ENCODE measurements at places on chromosomes 2 and 18. TPM values are rescaled to one million over a fixed set of nuclear protein-coding genes. Genes with fewer than 3 reads are reported as not detected.

The DNAJC5G gene
- not detected for total RNA-seq

The ADD2 gene
- 1.1 TPM for total RNA-seq

The SLC11A1 gene
- 1.1 TPM for total RNA-seq

The NOL4 gene
- 1.5 TPM for total RNA-seq

The CTNNA2 gene
- 0.88 TPM for total RNA-seq

The NEB gene
- 1.0 TPM for total RNA-seq

The DNAJC10 gene
- total RNA-seq: 90.5 TPM

The ALKAL2 gene
- 0.72 TPM for total RNA-seq

- DNase-seq: no peak
Observed at GRCh38 chr18:37889963-37890362, 324.4 kb upstream of the CELF4 start.

- peak; percentile 67 for DNase-seq
Observed at GRCh38 chr2:230713331-230714135, 891 bp downstream of the CAB39 start.

GRCh38 chr2:205769879-205770278, 87.6 kb downstream of the NRP2 start:
- DNase-seq: no peak

DNA sequence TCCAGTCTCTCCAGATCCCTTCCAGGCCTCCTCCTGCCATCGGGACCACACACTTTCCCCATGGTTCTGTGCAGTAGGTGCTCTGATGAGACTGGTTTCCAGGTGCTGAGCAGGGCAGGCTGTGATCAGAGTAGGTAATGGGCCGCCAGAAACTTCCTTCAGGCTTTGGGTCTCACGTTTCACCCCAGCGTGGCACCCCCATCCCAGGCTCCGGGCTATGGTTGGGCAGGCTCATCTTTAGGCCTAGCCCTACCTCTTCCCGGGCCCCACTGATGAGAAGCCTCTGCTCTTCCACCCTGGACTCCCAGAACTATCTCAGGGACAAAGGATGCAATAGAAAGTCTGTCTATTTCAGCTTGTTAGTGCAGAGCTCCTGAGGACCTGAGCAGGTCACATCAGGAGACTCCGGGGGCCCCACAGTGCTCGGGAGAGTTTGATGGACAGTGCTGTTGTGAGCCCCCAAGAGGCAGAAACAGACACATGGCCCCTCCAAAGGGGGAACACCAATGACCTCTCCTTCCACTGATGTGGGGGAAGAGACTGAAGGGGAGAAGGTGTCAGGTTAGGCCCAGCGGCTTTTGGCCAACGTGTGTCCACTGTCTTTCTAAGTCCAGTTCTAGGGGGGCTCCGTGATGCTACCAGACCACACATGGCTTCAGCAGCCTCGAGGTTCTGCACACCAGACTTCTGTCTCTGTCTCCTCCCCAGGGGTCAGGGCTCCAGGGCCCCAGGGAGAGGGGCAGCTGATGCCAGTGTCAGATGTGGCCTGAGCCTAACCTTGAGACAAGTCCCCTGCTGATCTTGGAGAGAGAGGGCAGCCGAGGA, 5.8 kb upstream of the PROM2 start:
- DNase-seq: peak; percentile 9

- DNase-seq: no peak
Observed at GRCh38 chr18:45666006-45666405, 50.7 kb downstream of the SLC14A2 start.

DNA sequence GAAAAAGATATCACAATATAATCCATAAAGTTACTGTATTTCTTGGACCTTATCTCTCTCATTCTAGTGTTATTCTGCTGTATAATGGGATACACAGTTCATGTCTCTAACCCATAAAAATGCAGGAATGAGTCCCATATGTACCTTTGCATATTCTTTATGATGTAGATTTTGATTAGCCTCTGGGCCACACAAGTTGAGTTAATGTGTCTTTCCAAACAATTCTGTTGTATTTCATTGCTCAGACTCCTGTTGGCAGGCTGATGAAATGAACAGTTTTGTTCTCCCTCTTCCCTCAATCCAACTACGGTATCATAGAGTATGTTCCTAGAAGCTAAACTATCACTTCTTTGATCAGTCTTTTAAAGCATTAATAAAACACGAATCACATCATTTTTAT, 113.2 kb upstream of the SATB2 start:
- DNase-seq: no peak

- DNase-seq: no peak
Observed at GRCh38 chr18:22493940-22494339, 76.2 kb upstream of the CTAGE1 start.

DNA sequence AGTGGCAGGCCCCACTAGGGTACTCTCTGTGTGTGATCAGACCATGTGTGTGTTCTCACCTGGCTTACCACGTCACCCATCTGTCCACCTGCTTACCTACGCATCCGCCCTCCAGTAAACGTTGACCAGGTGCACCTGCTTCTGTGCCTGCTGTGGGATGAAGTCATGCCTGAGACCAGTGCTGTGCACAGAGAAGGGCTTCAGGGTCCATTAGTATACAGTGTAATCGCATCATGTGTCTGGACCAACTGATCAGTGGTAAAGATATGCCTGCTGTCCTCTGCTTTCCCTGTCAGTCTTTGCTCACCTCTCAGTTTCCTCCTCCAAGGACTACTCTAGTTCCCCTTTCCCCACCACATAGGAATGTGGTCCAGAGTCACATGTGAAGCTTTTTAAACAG, 109.3 kb downstream of the FHOD3 start:
- no peak for DNase-seq

DNA sequence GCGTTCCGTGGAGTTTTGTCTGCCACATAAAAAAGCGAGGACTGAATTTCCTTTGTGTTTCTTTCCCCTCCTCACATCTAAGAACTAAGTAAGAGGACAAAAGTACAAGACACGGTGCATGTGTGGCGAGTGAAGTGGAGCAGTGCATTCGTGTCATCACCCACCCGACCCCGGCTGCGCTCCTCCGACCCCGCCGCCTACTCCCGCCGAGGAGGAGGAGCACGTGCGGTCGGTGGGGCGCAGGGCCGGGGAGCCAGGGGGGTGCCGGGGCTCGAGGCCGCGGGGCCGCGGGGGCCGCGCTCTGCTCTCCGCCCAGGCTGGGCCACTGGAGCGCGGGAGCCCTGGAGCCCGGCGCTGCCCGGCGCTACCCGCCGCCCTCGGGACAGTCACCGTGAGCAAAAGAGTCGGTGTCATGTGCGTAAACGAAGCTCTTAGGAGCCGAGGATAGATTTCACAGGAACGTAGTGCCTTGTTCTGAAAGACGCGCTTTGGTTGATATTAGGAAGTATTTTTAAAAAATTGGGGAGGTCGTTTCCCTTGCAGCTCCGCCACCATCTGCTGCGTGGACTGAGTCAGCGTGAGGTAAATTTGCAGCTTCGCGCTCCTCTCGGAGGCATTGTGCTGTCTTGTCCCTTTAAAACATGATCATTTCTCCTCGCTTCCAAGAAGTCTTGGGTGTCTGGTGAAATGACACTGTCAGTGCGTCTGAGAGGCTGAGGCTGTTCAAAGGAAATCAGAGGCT, 11.0 kb downstream of the TBR1 start:
- DNase-seq: peak; percentile 35

DNA sequence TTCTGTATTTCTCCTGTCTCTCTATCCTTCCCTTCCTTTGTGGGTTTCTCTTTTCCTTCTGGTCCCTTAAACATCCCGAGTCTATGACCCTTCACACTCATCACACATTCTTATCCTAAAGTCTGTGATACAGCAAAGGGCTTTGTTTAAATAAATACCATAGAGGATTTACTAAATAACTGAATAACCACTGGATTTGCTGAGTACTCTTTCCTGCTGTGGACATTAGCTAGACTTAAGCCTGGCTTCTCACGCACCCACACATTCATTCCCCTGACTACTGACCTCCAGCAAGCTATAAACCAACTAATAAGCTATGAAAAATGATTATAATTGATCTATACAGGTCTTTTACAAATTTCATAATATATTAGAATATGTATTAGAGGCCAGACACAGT, 76.6 kb downstream of the COL4A3 start:
- no peak for DNase-seq

- no peak for DNase-seq
Observed at GRCh38 chr18:35155398-35156117, 85.3 kb upstream of the ZNF397 start.

DNA sequence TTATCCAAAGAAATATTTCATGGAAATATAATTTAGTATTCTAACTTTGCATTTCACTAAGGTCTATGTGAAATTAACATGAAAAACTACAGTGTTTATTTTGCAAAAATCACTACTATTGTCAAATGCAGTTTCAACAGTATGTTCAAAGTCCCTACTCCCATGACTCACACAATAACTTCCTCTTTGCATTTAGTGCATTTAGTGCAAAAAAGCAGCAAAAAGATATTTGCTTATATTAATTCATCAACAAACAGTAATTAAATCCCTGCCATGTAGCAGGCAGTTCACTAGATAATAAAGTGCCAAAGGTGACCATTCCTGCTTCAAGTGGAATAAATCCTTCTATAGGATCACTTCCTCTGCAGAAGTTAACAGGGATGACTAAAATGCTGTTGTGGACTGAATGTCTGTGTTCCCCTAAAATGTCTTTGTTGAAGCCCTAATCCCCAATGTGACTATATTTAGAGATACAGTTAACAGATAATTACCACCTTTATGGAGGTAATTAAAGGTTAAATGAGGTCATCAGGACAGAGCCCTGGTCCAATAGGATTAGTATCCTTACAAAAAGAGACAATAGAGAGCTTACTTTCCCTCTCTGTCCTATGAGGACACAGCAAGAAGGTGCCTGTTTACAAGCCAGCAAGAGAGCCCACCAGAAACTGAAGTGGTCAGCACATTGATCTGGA, 61.7 kb downstream of the STK39 start:
- DNase-seq: no peak
